ENCODE measurements at places on chromosomes 11 and 22.
A peak's percentile ranks its signal among the peaks of the same experiment; 100 is the strongest.

- DNase-seq: no peak
Observed at GRCh38 chr11:908273-908672, 2.3 kb downstream of the CHID1 start.

DNA sequence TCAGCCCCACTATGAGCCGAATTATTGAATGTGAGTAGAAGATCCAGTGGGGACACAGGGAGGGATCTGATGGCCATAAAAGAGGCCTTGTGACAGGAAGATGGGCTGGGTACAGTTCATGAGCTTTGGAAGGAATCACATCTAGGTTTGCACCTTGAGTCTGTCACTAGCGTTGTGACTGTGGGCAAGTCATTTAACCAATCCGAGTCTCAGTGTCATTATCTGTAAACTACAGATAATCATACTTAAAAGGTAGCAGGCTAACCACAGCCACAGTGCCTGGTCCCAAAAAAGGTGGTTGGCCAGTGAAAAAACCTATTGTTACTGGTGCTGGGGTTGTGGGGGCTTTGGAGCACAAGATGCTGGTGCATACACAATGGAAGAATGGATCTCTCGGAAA, 3.8 kb downstream of the HEPN1 start:
- no peak for DNase-seq

DNA sequence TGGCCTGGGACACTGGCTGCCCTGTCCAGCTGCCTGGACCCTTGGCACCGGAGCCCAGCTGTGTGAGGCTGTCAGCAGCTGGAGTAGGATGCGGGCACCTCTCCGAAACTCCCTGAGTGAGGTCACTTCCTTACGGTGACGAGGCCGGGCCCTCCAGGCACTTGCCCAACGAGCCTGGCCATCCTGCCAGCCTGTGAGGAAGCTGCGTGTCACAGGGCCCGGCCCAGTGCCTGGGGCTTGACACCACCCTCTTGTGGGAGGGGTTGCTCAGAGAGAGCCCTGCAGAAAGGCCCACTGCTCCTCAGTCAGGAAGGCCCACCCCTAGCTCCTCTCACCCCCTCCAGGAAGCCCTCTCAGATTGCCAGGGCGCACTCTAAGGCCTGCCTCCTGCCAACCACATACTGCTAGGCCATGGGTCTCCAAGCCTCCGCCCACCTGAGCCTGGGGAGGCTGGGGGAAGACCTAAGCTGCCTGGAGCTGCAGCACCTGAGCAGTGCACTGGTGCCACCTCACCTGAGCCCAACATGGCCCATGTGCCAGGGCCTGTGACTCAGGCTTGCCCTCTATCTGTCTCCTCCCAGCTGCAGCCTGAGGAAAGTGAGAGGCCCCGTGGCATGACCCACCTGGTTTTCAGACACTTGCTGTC, 4.3 kb upstream of the PHLDA2 start:
- peak; percentile 94 for DNase-seq

GRCh38 chr11:126823274-126823673, 177.3 kb downstream of the KIRREL3 start:
- DNase-seq: no peak

DNA sequence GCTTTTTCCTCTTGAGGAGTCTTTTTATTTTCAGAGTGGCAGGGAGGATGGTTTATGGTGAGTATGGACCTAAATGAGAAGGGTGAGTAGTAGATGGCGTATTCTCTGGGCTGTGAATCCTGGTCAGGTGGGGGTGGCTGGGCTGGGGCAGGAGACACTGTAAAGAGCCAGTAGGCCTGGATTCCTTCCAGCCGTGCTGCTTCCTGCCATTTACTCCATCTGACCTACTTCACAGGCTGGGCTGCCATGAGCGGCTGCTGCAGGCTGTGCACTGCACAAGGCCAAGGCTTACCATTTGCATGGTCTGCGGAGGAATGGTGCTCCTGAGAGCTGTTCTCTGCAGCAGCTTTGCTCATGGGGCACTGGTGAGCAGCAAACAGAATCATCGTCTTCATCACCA, 297.6 kb downstream of the KIRREL3 start:
- no peak for DNase-seq

- no peak for DNase-seq
Observed at GRCh38 chr11:77602381-77603088, 12.8 kb downstream of the AQP11 start.

All from upper lobe of right lung (tissue), 1 donor.